Activated CD4-positive, alpha-beta T cell treated with anti-CD3 and anti-CD28 coated beads, Interleukin-2, amount 50 U/mL, for 4 hours (primary cell): ENCODE measurements at places on chromosomes 7 and 10.

GRCh38 chr7:134527979-134528371, 608 bp downstream of the AKR1B10 start:
- no peak for DNase-seq

DNA sequence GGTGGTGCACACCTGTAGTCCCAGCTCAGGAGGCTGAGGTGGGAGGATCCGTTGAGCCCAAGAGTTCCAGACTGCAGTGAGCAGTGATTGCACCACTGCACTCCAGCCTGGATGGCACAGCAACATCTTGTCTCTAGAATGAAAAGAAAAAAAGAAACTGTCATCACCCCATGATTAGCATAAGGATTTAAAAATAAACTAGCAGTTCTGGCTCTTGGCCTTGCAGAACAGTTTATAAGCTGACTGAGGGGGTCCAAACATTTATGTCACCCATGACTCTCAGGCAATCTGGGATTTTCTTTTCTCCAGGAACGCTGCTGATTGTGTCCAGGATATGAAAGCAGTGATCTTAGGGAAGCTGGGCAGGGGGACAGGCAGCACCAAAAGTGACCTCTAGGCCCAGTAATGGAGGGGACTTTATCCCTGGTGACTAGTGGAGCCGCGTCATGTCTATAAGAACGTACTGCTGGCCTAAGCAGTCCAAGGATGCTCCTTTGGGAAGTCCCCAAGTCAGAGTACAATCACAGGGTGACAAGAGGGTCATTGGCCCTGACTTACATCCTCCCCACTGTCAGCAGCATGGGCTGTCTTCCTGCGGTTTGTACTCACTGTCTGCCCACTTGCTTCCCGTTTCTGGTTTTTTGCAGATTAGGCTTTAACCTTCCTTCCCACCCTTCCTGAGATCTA, 177.4 kb downstream of the ARHGAP12 start:
- no peak for DNase-seq

- DNase-seq: peak; percentile 43
Measured at GRCh38 chr7:50389961-50390360, 60.2 kb downstream of the FIGNL1 start.

- no peak for DNase-seq
Measured at GRCh38 chr7:42686594-42687156, 225.2 kb downstream of the C7orf25 start.
